Glutamatergic neuron (in vitro differentiated cells): ENCODE measurements at places on chromosomes 6 and 20. TPM values are rescaled to one million over a fixed set of nuclear protein-coding genes. Genes with fewer than 3 reads are reported as not detected.

ARMC2 gene
- 6.9 TPM for total RNA-seq

MTFR2 gene
- 1.9 TPM for total RNA-seq

ME1 gene
- 3.5 TPM for total RNA-seq

INSM1 gene
- 332 TPM for total RNA-seq

BMP6 gene
- total RNA-seq = 0.25 TPM
